Memory B cell (primary cell): ENCODE measurements at places on chromosomes 6 and 20.

- DNase-seq, result no peak
Observed at GRCh38 chr6:127092466-127092865, 26.0 kb upstream of the RSPO3 start.

GRCh38 chr20:59443550-59443949 lies 143.1 kb downstream of the EDN3 start:
- no peak for DNase-seq

GRCh38 chr6:89145956-89146717 lies at the start of gene PM20D2:
TSS of gene PM20D2 (plus strand) at chr6:89146055. CDS start at chr6:89146145, 90 bp downstream.
- DNase-seq, result peak; percentile 67

- no peak for DNase-seq
Observed at GRCh38 chr20:48819821-48820648, 7.8 kb downstream of the PREX1 start.

DNA sequence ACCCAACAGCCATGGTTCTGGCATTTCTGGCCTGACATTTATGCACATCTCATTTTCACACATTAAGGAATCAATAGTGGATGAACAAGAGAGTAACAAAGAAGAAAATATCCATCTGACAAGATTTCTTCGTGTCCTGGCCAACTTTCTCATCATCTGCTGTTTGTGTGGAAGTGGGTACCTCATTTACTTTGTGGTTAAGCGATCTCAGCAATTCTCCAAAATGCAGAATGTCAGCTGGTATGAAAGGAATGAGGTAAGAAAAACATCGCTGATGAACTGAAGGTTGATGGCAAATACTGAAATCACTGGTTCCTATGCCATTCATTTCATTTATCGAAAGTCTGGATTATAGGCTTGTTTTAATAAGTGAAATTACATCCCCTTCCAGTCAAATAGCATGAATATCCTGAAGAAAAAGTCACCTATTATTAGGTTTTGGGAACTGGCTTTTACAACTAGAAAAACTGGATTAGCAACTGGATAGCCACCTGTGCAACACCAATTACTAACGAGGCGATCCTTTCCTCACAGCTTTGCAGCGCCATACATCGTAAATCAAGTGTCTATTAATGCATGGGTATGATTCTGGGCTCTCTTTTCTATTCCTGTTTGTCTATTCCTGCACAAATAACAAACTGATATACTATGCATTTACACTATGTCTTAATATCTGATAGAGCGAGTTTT lies 50.2 kb upstream of the NOP56 start:
- DNase-seq, result no peak

DNA sequence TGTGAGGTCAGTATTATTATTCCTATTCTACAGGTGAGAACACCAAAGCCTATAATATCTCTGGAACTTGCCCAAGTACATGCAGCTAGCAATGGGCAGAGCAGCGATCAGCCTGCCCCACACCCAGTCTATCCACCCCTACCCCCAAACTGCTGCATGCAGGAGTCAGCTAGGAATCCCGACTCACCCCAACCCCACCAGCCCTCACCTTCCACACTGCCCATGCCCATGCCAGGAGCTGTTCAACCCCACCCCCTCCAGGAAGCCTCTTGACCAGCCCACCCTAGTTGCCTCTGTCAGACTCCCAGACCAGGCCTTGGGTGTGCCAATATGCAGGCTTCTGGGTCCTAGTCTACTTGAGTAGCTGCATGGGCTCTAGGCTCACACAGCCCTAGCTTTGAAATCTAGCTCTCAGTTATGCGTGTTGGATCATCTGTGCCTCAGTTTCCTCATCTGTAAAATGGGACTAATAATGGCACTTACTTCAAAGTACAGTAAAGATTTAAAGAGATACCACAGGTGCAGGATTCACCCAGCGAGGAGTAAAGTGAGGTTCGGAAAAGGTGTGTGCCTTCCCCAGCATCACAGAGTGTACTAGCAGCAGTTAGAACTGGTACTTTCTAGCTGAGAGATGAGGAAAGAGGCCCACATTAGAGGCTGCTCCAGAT lies 173.2 kb downstream of the VEGFA start:
- DNase-seq, result no peak
